ENCODE measurements at places on chromosomes 2 and 18. TPM values are rescaled to one million over a fixed set of nuclear protein-coding genes. Genes with fewer than 3 reads are reported as not detected.

KIAA2012 gene
- not detected for total RNA-seq

TUBB8B gene
- not detected for total RNA-seq

EFEMP1 gene
- 1,165 TPM for total RNA-seq

ASIC4 gene
- 0.12 TPM for total RNA-seq

APLF gene
- total RNA-seq = 3.6 TPM

PIEZO2 gene
- total RNA-seq = 0.31 TPM

ADRA2B gene
- total RNA-seq = not detected

POTEC gene
- not detected for total RNA-seq

PID1 gene
- total RNA-seq = 40.8 TPM

CAPN14 gene
- 0.12 TPM for total RNA-seq

CEP192 gene
- 31.0 TPM for total RNA-seq

TRIM43 gene
- not detected for total RNA-seq

PRADC1 gene
- 27.3 TPM for total RNA-seq

SERPINB8 gene
- total RNA-seq = 20.1 TPM

GCG gene
- total RNA-seq = not detected

USP40 gene
- total RNA-seq = 32.7 TPM

MYO1B gene
- 165 TPM for total RNA-seq

UGT1A8 gene
- not detected for total RNA-seq

ZNF513 gene
- 7.5 TPM for total RNA-seq

UGT1A4 gene
- not detected for total RNA-seq

GCKR gene
- total RNA-seq = 22.0 TPM

BARD1 gene
- total RNA-seq = 34.0 TPM

CNGA3 gene
- total RNA-seq = 0.13 TPM
